ENCODE measurements at places on chromosomes 16 and 17.

- no peak for DNase-seq
These were observed 382.2 kb downstream of the ZFHX3 start for GRCh38 chr16:72665701-72666100.

GRCh38 chr17:27206447-27206846 lies 87.5 kb upstream of the WSB1 start:
- no peak for DNase-seq

- DNase-seq = no peak
These were observed 8.2 kb downstream of the CAVIN1 start for GRCh38 chr17:42414704-42415409.

DNA sequence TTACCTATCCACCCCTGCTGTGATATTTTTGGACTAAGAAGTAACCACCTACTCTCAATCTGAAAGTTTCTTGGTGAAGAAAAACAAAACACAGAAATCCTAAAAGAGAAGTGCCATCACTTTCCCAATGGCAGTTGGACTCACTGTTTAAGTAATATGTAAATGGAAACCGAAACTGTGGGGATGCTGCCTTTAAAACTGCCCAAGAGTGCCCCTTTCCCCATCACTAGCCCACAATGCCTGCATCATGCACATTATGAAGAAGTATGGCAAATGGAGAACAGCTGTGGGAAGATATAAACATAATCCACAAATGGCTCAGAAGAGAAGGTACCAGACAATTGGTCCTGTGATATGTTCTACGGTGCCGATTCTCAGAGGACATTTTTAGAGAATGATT lies 33.5 kb upstream of the SLC6A2 start:
- no peak for DNase-seq

- DNase-seq = no peak
These were observed 344.2 kb downstream of the CPPED1 start for GRCh38 chr16:12459391-12460063.

GRCh38 chr16:8099586-8099985 lies 490.7 kb downstream of the TMEM114 start:
- DNase-seq = no peak

DNA sequence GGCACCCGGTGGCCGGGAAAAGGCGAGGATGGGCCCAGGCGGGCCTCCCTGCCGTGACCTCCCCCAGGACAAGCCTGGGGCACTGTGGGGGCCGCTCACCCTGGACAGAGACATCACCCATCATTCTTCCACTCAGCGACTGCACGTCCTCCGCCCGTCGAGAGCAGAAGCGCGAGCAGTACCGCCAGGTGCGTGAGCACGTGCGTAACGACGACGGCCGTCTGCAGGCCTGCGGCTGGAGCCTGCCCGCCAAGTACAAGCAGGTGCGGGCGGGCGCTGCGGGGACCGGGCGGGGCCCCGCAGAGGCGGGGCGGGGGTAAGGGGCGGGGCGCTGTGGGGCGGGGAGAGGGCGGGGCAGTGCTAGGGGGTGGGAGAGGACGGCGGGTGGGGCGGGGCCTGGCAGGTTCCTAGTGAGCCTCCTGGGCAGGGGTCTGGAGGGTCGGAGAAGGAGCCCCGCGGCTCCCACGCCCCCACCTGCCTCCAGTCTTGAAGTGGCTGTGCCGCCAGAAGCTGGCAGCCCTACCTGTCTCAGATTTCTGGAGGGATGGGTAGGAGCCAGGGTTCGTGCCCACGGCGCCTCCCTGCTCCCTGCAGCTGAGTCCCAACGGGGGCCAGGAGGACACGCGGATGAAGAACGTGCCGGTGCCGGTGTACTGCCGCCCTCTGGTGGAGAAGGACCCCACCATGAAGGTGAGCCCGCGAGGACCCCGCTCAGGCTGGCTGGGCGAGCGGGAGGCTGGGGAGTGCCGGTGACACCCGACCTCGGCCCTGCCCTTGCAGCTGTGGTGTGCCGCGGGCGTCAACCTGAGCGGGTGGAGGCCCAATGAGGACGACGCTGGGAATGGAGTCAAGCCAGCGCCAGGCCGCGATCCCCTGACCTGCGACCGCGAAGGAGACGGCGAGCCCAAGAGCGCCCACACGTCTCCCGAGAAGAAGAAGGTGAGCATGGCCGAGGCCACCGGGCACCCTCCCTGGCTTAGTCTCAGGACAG lies 7.5 kb downstream of the NME3 start:
- DNase-seq = no peak

DNA sequence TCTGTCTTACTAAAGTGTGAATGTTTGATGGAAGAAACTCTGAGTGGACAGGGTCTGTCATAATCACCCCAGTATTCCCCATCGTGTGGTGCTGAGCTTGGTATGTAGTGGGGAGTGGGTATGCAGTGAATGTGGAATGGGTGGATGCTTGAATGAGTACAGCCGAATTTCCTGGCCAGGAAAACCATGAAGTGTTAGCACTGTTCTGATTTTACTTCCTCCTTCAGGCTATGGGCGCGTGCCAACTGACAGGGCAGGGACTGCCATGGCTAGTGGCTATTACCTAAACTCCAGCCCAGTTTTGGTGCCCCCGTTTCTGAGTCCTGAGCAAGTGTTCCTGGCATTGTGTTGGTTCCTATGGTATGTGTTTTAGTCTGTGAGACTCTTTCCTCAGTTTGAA lies 48.6 kb downstream of the PRKCA start:
- no peak for DNase-seq

DNA sequence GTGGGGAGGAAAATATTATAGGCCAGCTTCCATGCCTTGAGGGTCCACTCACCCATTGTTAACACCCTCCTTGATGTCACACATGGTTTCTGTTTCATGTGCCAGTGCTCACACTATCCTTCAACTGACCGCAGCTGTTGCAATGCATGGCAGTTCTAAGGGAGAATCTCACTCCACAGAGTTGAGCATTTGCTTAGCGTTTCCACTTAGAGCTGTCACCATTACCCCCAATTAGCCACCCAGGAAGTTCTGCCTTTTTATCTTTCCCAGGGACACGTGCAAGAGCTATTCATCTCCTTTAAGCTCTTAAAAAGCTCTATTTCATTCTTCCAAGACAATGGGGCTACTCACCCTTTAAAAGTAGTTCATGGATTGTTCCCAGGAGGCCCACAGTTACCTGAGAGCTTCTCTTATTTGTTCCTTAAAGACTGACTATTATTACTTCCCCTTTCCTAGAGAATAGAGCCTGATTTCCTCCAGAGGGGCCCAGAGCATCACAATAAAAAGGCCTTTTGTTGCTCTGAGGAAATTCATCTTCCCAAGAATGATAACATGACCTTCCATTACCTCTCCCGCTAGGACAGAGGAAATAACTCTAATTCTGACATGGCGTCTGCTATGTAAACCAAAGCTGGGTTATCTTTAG lies 126.8 kb downstream of the CACNG3 start:
- DNase-seq = no peak

DNA sequence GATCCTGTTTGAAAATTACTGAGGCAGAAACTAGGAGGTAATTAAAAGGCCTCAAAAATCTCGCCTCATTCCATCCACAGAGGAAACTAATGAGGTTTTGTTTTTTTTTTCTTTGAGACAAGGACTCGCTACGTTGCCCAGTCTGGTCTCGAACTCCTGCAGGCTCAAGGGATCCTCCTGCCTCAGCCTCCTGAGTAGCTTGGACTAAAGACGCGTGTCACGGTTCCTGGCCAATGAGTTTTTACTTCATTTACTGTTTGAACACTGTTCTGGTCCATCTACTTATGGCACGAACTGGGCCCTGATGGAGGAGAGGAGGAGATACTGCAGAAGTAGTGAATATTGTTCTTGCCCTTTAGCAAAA lies 600 bp upstream of the BLTP2 start:
- no peak for DNase-seq

- no peak for DNase-seq
These were observed 30.2 kb downstream of the SPHK1 start for GRCh38 chr17:76414334-76415295.

DNA sequence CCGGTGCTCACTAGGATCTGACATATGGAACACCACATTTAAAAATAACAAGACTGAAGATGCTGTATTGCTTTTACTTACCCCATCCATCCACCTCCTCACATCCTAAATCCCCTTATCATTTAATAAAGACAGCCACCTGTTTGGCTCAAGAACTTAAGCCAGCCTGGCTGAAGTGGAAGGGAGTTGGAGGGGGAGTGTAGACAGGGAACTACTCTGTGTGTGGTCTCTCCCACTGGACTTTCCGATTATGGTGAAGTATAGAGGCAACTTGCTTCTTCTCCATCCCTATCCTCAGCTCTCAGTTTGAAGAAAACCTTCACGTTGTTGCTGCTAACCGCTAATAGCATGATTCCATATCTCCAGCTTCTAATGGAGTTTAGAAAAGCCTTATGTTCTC lies 313.4 kb downstream of the CDH11 start:
- no peak for DNase-seq

DNA sequence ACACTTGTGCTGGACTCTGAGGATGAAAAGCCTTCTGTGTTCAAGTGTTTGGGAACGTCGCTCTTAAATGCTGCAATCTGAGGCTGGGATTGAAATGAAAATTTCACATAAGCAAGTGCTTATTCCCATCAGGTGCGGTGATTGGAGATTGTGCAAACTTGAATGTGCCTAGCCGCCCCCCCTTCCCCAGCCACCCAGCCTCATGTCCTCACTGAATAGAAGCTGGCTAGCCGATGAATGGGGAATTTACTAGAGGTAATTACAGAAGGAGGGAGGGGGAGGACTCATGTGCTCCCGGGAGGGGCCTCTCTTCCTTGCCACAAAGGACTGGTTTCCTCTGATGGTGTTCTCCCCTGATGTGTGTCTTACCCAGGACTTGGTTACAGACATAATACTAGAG lies 544.8 kb upstream of the EEF2KMT start:
- no peak for DNase-seq

DNA sequence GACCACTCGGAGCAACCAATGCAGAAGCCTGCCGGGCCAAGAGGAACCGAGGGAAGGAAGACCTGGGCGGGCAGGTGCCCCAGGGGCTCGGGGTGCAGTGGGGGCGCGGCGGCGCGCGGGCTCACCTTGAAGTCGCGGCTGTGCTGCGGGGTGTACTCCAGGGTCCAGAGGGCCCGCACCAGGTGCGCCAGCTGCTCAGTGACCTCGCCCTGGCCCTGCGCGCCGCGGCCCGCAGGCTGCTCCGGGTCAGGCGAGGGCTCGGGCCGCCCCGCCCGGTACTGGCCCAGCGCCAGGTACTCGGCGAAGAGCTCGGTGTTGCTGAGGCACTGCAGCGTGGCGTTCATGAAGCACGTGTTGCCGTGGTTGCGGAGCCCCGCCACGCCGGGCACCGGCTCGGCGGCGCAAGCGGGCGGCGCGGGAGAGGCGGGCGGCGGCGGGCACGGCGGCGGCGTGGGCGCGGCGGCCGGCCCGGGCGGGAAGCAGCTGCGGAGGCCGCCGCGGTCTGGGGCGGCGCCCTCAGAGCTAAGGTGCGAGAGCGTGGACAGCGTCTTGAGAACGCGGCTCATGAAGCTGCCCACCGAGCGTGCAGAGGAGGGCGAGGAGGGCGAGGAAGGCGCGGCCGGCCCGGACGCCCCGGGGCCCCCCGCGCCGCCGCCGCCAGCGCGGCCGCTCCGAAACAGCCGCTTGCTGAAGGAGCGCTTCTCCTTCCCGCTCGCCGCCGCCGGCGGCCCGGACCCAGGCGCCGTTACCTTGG lies 562 bp downstream of the USP31 start:
- peak; percentile 6 for DNase-seq

GRCh38 chr17:63419949-63420867 lies 25.9 kb downstream of the CYB561 start:
- DNase-seq = no peak

- DNase-seq = no peak
These were observed 248.1 kb downstream of the HS3ST3A1 start for GRCh38 chr17:13353590-13353989.

DNA sequence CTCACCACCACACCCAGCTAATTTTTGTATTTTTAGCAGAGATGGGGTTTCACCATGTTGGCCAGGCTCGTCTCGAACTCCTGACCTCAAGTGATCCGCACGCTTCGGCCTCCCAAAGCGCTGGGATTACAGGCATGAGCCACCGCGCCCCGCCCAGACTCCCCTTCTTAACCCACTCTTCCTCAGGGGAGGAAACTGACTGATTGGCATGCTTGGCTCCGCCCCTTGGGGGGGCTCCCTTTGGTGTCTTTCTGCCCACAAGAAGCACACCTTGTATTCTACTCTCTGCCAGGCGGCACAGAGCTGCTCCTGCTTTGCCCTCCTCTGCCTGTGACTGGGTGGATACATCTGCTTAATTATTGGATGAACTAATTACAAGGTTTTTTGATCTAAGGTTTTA lies 4.7 kb upstream of the ASGR2 start:
- DNase-seq = no peak

DNA sequence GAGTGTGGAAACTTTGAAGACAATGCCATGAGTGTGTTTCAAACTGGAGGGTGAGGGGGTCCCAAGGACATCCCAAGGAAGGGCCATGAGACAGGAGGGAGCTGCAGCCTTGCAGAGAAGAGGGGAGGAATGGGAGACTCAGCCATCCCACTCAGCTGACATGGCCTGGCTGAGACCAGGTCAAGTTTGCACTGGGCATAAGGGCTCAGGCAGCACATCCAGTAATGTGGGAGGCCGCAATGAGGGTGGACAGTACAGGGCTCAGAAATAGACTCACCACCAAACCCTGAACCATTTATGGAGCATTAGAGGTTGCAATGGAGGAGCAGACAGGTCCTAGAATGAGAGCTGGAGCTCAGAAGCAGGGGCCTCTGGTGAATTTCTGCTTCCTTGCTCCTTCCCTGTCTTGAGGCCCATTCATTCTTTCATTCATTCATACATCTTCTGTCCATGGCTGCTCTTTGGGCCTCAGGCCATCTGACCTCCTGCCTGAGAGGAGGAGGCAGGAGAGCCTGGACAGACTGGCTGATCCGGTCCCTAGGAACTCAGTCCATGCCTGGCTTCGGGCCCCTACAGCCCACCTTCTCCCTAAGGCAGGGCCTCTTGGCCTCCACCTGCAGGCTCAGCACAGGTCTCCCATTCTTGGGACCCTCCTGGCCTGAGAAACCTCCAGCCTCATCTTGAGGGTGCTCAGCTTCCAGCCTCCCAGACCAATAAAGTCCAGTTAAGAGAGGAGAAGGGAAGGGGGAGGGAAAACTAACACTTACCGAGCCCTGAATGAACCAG lies 70.5 kb upstream of the CDH5 start:
- no peak for DNase-seq

- no peak for DNase-seq
These were observed 97.7 kb downstream of the ZNF18 start for GRCh38 chr17:11899537-11899942.

DNA sequence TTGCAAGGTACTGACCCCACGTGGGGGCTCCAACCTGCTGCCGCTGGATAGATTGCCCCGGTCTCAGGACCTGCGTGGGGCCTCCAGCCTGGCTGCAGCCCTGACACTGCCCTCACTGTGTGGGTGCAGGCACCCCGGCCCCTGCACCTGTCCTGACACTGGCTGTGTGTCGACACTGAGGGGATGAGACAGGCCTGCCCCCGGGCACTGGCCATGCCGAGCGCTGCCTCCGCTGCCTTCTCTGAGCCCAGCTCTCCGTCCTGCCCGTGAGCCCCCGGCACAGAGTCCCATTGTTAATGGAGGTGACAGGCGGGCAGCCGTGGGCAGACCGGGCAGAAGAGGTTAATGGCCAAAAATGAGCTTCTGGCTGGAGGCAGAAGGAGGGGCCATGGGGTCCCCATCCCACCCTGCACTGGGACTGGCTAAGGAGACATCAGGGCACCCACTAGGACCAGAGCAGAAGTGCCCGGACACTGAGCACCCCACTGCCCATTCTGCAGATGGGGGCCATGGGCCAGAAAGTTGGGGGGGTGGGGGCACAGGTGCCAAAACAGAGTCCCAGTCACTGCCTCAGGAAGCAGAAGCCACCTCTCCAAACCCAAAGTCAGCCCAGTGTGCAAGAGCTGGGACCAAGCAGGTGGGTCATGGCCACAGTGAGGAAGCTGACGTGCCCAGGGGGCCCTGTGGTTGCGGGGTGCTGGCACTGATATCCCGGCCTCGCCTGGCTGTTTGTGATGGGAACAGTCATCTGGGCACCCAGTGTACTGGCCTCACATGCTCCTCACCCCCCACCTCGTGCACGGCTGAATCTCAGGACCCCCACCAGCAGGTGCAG lies 2.5 kb upstream of the PRR35 start:
- no peak for DNase-seq

All from stimulated activated CD8-positive, alpha-beta memory T cell treated with anti-CD3 and anti-CD28 coated beads, Interleukin-7, amount 100 ng/mL, for 24 hours (primary cell).